Activated T-cell treated with anti-CD3 and anti-CD28 coated beads, Interleukin-2, amount 50 U/mL, for 48 hours (primary cell): ENCODE measurements at places on chromosomes 11 and 22.

- DNase-seq: no peak
These were observed 379.3 kb downstream of the OPCML start for GRCh38 chr11:133153031-133153430.

- DNase-seq: no peak
These were observed 38.2 kb upstream of the NARS2 start for GRCh38 chr11:78612721-78613377.

GRCh38 chr11:95219599-95219998, 11.4 kb downstream of the SESN3 start:
- DNase-seq: no peak

GRCh38 chr22:37739611-37740049, 42.8 kb downstream of the TRIOBP start:
- DNase-seq: no peak
